ENCODE measurements at places on chromosomes 11 and 22.
A peak's percentile ranks its signal among the peaks of the same experiment; 100 is the strongest.

- no peak for DNase-seq
Observed at GRCh38 chr11:106133529-106133928, 56.1 kb downstream of the AASDHPPT start.

DNA sequence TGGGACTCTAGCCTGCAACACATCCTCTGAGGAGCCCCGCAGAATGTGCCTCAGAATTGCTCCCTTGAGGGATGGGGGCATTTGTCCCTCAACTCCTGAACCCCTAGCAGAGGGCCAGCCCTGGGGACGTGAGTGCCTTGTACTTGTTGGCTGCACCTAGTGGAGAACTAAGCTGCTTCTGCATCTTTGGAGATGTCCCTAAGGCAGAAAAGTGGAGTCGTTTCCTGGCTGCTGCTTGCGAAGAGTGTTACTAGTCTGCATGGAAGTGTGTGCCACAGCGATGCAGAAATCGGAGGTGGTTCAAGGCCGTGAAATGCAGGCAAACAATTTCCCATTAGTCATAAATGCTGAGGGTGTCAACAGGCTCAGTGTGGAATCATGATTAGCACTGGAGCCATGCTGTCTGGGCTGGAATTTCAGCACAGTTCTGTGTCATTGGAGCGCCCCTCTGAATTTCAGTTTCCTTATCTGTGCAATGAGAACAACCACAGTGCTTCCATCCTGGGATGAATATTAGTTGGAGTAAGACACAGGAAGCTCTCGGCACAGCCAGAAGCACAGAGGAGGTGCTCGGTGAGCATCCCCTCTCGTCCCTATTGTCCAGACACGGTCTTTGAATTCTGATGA, 56.5 kb downstream of the MIAT start:
- DNase-seq, result peak; percentile 14

DNA sequence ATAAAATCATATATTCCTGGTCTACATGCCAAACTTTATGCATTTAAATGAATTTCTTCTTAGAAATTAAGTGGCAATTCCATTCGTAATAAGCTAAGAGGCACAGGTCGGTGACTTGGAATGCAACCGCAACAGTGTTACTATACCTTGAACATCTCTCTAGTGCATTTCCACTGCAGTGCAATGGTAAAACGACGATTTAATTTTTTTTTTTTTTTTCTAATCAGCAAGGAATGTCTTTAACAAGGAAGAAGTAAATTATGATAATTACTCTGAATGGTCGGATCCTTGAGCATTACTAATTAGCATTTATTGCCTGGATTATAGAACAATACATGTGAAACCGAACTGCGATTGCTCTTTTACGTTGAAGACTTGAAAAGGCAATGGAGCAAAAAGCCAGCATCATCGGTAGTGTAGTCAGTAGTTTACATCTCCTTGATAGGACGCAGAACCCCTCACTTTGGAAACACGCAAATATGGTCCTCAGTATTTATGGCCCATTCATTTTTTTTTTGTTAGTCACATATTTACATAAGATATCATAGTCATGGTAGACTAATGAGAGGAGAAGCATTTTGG, 20.2 kb downstream of the BLID start:
- DNase-seq, result no peak

DNA sequence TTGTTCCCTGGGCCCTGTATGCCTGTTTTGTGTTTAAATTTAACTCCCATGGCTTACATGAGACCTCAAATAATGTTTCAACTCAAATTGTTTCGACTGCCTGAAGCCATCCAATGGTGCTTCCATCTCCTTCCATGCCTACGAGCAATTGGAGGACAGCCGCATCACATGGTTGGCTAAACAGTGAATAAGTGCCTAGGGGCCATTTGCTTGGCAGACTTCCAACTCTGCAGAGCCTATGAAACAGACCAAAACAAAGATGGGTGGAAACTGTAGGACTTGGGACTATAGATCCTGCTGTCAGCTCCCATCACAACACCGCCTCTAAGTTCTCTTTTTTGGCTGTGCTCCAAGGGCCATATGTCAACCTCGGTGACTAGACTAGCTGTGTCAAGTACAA, 84.1 kb downstream of the PARVA start:
- DNase-seq, result peak; percentile 12

DNA sequence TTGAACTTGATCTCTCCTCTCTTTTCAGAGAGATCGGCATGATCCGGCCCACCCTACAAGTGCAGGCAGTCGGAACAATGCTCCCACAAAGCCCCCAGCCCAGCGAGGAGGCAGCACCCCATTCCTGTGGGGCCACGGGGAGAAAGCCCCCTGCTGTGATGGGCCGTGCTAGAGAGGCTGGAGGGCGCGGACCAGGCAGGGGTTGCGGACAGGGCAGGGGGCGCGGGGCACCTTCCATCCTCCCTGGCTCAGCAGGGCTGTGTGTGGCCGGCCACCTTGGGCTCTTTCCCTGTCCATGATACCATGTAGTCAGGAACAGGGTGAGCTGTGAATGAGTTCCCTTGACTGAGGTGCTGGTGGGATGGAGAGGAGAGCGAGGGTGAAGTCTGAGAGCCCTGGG, 379.8 kb downstream of the BRD1 start:
- no peak for DNase-seq

DNA sequence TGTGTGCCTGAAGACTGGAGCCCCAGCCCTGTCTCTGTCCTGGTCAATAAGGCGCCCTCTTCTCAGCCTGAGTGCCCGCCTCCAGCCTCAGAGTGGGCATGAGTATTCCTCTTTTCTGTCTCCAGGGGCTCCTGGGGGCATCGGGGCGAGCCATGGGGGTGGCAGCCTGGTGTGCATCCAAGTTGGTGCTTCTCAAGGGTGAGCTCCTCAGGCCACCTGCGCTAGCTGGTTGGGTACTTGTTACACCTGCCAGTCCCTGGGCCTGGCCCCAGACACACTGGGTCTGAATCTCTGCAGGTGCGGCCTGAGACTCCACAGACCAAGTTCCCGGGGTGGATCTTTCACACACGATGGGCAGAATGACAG, 168.6 kb upstream of the B3GAT1 start:
- DNase-seq, result no peak

DNA sequence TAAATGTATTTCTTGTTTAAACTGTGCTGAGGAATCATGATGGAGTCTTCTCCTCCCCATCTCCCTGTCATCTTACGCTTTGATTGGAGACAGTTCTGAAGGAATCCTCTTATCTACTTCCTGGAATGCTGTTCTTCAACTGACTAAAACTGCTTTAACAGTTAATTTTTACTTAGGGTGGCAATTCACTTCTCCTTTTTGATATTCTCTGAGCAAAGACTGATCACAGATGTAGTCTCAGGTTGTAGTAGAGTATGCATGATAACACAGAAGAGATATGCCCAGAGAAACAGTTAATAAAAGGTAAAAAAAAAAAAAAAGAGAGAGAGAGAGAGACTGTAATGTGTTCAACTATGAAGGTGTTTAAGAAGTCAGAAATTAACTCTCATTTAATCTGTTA, 1.4 kb upstream of the CASP5 start:
- no peak for DNase-seq

DNA sequence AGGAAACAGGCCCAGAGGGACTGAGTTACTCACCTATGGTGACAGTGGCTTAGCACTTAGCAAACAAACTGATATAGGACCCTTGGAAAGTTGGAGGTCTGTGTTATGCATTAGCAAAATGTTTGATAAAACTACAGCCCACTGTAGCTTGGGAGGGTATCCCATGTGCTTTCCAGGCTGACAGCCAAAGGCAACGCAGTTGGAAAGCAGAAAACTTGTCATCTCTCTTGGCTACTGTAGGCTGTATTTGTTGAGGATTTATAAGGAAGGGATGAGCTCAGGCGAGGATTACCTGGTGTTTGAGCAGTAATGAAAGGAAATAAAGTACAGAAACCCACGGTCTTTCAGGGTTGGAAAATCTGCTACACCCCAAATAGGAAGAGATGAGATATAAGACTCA, 23.8 kb downstream of the SDHAF2 start:
- no peak for DNase-seq

DNA sequence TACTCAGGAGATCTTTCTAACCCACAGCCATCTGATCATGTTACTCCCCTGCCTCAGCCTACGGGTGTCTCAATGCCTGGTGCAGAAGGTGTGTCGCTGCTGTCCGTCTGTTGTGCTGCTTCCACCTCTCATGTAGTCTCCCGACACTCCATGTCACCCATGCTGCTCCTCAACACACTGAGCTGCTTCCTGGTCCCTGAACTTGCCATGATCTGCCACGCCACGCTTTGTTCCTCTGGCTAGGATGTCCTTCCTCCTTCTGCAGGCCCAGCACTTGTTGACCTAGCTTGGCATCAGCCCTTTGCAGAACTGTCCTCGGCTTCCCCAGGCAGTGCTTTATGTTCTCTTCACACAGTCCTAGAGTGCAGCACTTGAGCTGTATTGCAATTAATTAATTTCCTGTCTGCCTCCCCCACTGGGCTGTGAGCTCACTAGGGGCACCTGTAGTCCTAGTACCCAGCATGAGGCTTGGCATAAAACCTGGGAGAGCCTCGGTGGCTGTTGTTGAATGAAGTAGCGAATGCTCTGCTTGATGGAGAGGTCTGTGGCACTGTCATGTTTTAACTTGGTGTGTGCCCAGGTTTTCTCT, 9.5 kb downstream of the GTPBP1 start:
- no peak for DNase-seq

GRCh38 chr22:24067587-24068376, 56.7 kb downstream of the CABIN1 start:
- peak; percentile 61 for DNase-seq

DNA sequence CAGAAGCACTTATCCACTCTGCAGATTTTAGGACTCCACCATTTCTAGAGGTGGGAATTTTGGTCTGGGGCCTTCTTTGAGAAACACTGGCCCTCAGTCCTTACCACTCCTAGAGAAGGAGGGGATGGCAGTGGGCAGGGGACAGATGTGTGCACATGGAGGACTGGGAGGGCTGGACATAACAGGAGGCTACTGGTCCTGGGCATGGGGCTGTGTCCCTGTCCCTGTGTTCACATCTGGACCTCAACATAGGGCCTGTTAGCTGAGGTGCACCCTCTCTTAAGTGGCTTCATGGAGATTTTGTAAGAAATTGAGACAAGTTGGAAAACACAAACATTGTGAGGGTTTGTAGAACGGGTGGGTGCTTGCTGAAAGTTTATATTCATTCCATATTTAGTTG, 103.4 kb downstream of the ATXN10 start:
- no peak for DNase-seq

DNA sequence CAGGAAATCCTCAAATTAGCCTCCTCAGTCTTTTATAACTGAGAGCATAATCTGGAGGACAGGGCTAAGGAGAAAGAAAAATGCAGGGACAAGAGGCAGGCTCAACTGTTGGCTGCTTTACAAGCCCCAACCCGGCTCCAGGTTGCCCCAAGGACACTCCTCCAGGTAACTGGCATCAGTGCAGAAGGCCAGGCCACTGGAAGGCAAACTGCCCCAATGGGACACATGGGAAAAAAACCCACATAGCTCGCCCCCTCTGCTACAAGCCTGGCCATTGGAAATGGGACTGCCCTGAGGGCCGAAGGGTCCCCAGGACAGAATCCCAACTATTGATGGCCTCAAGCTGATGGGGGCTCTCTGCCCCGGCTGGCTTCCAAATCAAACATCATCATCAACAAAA, 17.9 kb upstream of the FBLN1 start:
- no peak for DNase-seq

GRCh38 chr11:10377183-10377582, 72.3 kb downstream of the ADM start:
- no peak for DNase-seq

DNA sequence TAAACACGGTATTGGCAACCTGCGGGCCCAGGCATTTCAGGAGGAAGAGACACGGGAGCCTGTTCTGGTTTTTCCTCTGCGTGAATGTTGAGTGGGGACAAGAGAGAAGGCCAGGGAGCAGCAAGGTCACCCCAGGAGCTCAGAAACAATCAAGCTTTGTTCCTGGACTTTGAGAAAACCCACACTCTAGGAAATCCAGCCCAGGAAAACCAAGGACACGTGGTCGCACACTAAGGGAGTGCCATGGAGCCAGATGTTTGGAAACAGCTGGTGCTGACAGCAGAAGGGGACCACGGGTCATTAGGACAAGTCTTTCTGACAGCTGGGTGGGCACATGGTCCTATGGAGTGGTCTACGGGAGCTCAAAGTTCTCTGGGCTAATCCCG, 44.1 kb downstream of the MYH9 start:
- no peak for DNase-seq

GRCh38 chr11:57546869-57547475, 9.6 kb downstream of the SMTNL1 start:
- peak; percentile 69 for DNase-seq

DNA sequence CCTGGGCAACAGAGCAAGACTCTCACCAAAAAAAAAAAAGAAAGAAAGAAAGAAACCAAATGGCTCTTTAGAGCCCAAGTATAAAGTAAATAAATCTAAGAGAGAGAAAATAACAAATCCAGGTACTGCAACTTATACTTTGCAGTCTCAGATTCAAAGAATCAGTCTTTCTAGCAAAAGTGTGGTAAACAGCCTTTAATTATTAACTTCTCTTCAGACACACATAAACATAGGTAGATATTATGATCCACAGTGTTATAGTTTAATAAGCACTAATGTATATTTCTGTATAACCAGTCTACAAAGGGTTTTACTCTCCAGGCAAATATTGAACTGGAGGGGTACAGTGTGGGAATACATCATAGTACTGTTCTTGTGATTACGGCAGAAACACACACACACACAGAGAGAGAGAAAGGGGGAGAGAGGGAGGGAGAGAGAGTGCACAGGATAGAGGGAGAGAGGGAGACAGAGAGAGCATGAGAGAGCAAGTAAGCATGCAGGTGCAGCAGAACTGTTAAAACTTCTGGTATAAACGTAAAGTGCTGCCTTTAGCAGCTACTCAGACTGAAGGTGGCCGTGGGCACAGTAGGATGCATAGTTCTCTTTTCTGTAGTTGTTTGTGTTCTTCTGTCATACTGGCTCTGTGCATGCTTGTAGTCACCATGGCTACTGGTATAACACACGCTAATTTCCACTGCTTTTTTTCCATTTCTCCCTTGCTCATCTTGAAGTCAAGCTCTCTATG, 32.3 kb downstream of the MTMR2 start:
- peak; percentile 51 for DNase-seq

DNA sequence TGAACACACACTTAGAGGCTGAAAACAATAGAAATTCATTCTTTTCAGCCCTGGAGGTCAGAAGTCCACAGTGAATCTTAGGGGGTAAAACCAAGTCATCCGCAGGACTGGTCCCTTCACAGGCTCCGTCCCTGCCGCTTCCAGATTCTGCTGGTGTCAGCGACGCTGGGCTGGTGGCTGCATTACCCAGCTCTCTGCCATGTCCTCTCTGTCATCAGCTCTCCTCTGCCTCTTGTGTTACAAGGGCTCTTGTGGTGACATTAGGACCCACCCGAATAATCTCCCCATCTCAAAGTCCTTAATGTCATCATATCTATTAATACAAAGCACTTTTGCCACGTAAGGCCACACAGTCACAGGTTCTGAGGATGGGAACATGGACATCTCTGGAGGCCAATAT, 47.7 kb upstream of the ANO1 start:
- no peak for DNase-seq

- DNase-seq, result no peak
Observed at GRCh38 chr11:117444256-117444655, 116.6 kb downstream of the CEP164 start.

GRCh38 chr11:73243093-73243485, 25.0 kb downstream of the P2RY2 start:
- DNase-seq, result no peak

Measured in kidney tubule cell (primary cell).